ENCODE measurements at places on chromosomes 3 and 15.
A peak's percentile ranks its signal among the peaks of the same experiment; 100 is the strongest.

- DNase-seq = no peak
Measured at GRCh38 chr15:49024840-49025239, 21.4 kb downstream of the SECISBP2L start.

DNA sequence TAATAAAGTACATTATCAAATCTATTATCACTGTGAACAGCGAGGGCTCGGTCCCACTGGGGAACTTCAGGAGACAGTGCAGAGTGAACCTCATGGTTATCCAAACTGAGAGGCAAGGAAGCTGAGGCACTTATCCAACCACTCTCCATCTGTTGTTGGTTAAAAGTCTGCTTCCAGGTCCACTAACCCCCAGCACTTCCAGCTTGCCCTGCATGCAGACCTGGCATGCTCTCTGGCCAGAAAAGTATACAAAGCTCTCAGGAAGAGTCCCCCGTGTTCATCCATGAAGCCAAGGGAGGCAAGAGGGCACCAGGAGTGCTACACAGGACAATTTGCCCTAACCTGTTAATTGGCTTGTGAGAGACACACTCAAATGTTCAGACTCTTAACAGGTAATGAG lies 36.0 kb downstream of the FBN1 start:
- DNase-seq = no peak

GRCh38 chr3:190831225-190831624 lies 31.3 kb downstream of the GMNC start:
- DNase-seq = no peak

- peak; percentile 39 for DNase-seq
Measured at GRCh38 chr3:183895296-183895695, 10.6 kb upstream of the PARL start.

DNA sequence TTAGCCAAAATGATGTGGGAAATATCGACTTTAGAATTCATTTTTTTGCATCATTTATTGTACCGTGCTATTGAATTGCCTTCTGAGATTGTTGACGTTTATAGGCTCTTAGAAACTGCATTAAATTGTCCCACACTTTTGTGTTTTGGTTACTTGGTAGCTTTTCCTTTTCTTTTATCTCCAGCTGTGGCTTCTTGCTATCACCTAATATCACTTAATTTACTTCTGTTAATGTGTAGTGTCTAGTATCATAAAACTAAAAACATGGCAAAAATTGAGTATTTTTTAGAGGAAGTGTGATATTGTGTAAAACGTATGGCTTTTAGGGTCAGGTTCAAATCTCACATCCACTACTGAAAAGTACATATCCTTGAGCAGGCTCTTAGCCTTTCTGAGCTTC lies 11.2 kb downstream of the TMOD3 start:
- DNase-seq = no peak

DNA sequence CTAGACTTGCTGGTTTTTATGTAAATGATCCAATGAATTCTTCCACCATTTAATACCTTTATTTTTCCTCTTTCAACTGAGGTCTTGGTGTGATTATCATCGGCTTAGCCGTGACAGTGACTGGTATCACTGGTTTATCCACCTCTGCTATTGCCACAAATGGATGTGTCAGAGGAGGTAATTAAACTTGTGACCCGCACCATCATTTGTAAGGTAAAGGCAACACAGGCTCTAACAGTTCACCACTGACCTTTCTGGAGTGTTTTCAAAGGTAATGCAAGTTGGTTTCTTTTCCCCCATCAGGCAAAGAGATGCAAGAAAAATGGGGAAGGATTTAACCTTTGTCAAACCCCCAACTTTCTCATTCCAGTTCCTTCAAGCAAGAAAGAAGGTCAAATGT lies 19.7 kb downstream of the SLC12A1 start:
- DNase-seq = no peak

DNA sequence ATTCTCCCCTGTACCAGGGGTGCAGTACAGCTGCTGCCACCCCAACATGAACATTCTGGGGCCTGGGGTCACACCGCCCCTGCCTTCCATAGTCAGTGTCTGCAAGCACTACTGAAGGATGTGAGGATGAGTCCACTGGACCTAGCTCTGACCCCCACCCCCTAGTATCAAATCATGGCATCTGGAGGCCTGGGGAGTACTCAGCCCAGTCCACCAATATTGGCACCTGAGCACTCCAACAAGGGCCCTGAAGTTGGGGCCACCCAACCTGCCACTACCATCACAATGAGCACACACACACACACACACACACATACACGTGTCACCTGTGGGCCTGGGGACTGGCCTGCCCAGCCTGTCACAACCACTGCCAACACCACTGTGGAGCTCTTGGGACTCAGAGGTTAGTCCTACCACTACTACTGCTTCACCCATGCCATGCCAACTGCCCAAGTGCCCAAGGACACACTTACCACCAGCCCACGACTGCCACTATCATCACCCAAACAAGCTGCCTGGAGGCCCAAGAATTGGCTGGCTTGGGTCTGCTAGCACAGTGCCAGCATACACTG lies 253.9 kb downstream of the MCTP2 start:
- no peak for DNase-seq

- no peak for DNase-seq
Measured at GRCh38 chr3:29466442-29466841, 185.6 kb downstream of the RBMS3 start.

- no peak for DNase-seq
Measured at GRCh38 chr3:51937611-51938450, 3.9 kb downstream of the RRP9 start.

DNA sequence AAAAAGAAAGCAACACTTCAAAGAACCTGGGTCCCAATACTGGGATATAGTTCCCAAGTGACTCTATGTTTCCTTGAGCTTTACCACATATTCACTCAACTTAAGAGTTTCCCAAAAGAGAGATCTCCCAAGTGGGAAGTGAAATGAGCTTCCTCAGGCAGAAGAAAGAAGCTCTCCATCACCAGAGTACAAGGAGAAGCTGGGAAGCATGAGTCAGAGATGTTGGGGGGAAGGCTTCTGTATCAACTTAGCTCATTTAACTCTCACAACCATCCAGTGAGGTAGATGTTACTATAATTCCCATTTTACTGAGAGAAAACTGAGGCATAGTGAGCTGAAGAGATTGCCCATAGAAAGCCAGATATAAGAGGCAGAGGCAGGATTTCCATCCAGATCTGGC lies 47.0 kb upstream of the TRIM42 start:
- DNase-seq = no peak
